ENCODE measurements at places on chromosomes 2 and 18. TPM values are rescaled to one million over a fixed set of nuclear protein-coding genes. Genes with fewer than 3 reads are reported as not detected.

- H3K36me3 ChIP-seq: no peaks in the 10 kb centered on the region
- H3K27me3 ChIP-seq: no peaks in the 10 kb centered on the region
- H3K27ac ChIP-seq: no peak overlapping the region
- no peak overlapping the region for H3K4me3 ChIP-seq
- DNase-seq: no peak
Observed at GRCh38 chr2:16425462-16426336, 239.9 kb downstream of the CYRIA start.

- H3K27ac ChIP-seq: no peak overlapping the region
- H3K4me3 ChIP-seq: no peak overlapping the region
- DNase-seq: no peak
- H3K27me3 ChIP-seq: no peaks in the 10 kb centered on the region
- no peaks in the 10 kb centered on the region for H3K36me3 ChIP-seq
- no peaks in the 10 kb centered on the region for H3K4me1 ChIP-seq
Observed at GRCh38 chr2:75619956-75620740, 26.4 kb upstream of the MRPL19 start.

DNA sequence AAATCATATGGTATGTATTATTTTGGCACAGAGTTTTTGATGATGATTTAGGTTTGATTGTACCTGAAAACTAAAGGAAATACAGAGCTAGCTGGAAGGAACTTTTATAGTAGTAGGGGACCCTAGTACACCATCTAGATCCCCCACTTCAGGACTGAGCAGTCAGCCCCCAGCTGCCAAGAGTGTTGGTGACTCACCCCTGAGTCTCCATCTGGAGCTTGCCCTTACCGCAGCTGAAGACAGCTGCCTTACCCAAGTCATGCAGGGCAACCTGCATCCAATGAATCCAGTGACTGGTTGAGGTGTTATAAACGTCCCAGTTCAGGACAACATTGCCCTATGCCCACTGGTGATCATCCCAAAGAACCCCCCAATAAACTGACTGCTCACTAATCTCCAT is 15.3 kb downstream of the PMS1 start:
- H3K27ac ChIP-seq: no peak overlapping the region
- no peaks in the 10 kb centered on the region for H3K4me1 ChIP-seq
- H3K36me3 ChIP-seq: peaks cover 22% of the 10 kb centered on the region
- no peak for DNase-seq
- no peaks in the 10 kb centered on the region for H3K27me3 ChIP-seq
- H3K4me3 ChIP-seq: no peak overlapping the region

GRCh38 chr2:233061591-233062450 is 1.7 kb downstream of the INPP5D start:
- H3K4me1 ChIP-seq: peaks cover 42% of the 10 kb centered on the region
- H3K4me3 ChIP-seq: peak overlapping the region; percentile 94
- H3K36me3 ChIP-seq: peaks cover 4% of the 10 kb centered on the region
- peak overlapping the region; percentile 93 for H3K27ac ChIP-seq
- no peaks in the 10 kb centered on the region for H3K27me3 ChIP-seq

DNA sequence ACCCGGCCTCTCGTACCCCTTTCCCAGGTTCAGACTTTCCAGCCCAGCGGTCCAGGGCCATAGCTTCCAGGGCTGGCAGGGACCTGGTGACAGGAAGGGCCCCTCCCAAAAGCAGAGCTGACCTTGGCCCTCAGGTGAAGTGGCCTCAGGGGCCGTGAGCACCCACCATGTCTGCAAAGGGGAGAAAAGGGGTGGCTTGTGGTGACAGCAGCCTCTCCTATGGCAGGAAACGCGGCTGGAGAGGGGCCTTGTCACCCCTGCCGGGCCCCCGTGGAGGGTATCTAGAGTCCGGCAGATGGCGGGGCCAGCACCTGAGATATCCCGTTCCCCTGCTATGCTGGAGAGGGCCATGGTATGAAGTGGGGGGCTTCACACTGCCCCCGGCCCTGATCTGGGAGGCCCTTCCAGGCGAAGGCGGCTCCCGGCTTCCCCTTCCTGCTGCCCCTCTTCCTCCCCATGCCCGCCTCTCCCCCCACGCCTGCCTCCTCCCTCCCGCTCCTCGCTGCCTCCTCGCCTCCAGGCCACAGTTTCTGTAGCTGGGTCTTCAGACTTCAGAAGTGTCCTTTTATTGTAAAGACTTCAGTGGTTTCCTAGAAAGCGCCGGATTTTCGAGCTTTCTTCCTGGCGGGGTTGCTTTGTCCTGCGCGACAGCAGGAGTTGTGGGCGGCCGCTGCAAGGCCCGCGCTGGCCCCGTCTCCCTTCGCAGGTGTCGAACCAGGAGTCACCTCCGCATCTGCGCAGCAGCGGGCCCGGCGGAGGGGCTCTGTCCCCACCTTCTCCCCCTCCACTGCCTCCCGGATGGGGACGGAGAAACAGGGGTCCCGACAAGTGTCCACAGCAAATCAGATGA is 240.5 kb upstream of the MYT1L start:
- no peak overlapping the region for H3K27ac ChIP-seq
- H3K4me1 ChIP-seq: no peaks in the 10 kb centered on the region
- no peaks in the 10 kb centered on the region for H3K36me3 ChIP-seq
- no peaks in the 10 kb centered on the region for H3K27me3 ChIP-seq

Gene CRYGD
- total RNA-seq: not detected

Gene PTH2R
- not detected for total RNA-seq

Gene CRYGC
- not detected for total RNA-seq

Gene G6PC2
- total RNA-seq: not detected

DNA sequence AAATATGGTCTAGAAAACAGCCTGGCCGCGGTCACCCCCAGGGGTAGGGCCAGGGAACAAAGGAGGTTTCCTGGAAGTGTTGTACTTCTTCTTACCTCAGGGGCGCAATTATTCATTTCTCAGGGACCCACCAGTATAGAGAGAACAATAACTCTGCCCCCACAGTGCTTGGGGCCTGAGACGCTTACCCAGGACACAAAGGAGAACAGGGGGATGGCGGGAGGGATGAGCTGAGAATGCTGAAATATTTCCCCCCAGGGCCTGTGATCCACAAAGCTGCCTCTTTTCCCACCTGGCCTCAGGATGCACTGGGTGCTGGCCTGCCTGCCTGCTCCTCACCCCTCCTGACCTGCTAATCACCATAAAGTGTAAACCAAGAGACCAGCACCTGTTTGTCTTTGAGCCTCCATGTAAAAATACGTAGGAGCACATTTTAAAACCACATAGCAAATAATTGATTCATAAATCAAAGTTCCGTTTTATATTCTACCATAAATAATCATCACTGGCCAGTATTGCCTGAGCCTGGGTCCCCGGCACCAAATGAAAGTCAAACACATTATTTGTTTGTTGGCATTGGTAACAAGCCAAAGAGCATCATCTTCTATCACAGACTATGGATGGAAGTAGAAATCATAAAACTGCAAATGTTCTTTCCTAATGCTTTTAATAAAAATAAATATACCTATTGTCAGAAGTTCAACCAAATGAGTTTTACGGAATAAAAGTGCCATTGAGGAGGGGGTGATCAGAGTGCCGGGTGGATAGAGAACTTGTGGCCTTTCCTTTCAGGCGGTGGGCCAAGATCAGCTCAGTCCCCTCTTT is 67.3 kb upstream of the RMDN2 start:
- peaks cover 13% of the 10 kb centered on the region for H3K4me1 ChIP-seq
- H3K4me3 ChIP-seq: no peak overlapping the region
- no peaks in the 10 kb centered on the region for H3K27me3 ChIP-seq
- DNase-seq: no peak
- H3K27ac ChIP-seq: no peak overlapping the region

Gene SP5
- not detected for total RNA-seq

DNA sequence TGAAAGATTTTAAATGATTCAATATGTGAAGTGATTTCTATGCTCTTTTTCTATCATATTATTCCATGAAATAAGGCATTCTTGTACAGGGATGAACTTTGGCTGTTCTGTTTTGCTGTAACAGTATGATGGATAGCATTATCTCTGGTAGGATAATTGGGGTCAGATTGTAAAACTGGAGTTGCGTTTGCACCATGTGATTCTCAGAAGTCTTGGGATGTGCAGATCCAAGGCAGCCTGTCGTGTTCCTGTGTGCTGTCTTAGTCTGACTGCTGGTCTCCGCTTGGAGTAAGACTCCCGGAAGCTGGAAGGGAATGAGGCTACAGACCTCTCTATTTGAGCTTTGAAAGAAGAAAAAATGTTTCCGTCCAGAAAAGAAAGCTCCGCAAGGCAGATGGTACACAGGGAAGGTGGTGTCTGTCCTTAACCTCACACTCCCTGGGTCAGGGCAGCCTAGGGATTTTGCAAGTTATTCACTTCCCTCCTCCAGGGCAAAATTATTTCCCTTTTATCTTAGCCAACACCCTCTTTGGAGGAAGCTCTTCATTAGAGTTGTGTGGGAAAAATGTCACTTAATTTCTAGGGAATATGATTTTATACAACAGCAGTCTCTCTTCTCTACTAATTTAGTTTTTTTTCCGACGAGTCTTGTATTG is 250.6 kb downstream of the PTPRM start:
- no peak overlapping the region for H3K4me3 ChIP-seq
- no peaks in the 10 kb centered on the region for H3K4me1 ChIP-seq
- H3K36me3 ChIP-seq: no peaks in the 10 kb centered on the region

GRCh38 chr2:222711315-222711940 is 40.0 kb downstream of the MOGAT1 start:
- H3K4me1 ChIP-seq: peaks cover 8% of the 10 kb centered on the region
- H3K27me3 ChIP-seq: no peaks in the 10 kb centered on the region
- H3K27ac ChIP-seq: no peak overlapping the region
- H3K36me3 ChIP-seq: no peaks in the 10 kb centered on the region
- DNase-seq: no peak
- H3K4me3 ChIP-seq: no peak overlapping the region

Gene NYAP2
- not detected for total RNA-seq

DNA sequence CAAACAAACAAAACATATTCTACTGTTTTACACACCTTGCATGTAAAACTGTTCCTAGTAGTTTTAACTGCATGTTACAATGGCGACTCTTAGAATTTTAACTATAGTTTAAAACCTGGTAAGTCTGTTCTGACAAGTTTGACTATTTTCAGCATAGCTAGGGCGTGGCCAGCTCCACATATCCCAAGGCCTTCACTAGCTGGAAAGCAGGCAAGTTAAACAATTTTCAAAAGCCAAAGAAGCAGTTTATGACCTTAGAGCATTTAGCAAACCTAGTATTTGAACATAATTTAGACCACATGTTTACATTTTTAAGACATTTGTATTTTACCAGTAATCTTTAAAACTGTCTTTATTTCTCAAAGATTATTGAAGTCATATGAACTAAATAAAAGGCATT is 402.8 kb upstream of the SYT4 start:
- no peak overlapping the region for H3K4me3 ChIP-seq
- no peak overlapping the region for H3K27ac ChIP-seq
- no peak for DNase-seq

GRCh38 chr2:224426656-224427055 is 24.7 kb upstream of the FAM124B start:
- no peak overlapping the region for H3K4me3 ChIP-seq
- no peak for DNase-seq
- no peaks in the 10 kb centered on the region for H3K36me3 ChIP-seq
- H3K27ac ChIP-seq: no peak overlapping the region
- H3K27me3 ChIP-seq: no peaks in the 10 kb centered on the region
- no peaks in the 10 kb centered on the region for H3K4me1 ChIP-seq

DNA sequence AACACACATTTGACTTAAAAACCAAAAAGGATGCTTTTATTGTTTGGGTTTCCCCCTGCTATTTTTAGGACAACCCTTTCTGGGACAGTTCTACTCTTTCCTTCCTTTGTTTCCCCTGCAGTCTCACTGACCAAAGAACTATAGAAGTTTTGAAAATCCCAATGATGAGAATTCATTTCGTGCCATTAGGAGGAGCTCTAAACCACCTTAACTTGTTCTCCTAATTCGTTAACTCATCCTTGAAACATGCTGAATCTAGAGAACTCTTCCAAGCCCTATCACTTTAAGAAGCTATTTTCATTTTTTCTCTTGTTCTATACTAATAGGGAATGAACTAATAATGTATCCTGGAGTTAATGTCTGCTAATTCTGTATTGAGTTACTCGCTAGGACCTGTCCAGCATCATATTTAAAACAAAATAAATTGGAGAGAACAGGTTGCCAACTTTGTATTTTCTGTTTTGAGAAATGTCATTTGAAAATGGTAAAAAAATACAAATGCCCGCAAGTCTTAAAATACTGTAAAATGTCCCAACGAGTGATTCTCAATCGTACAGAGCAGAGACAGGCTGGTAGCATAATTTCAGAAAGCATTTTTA is 62.9 kb downstream of the AFTPH start:
- peaks cover 40% of the 10 kb centered on the region for H3K4me1 ChIP-seq
- no peak for DNase-seq
- no peaks in the 10 kb centered on the region for H3K27me3 ChIP-seq
- H3K4me3 ChIP-seq: no peak overlapping the region

Gene GKN1
- not detected for total RNA-seq

All from GM12878 (cell line).